Esophagus mucosa (tissue), 1 donor: ENCODE measurements at places on chromosomes 6 and 20. TPM values are rescaled to one million over a fixed set of nuclear protein-coding genes. Genes with fewer than 3 reads are reported as not detected.

TCF21 gene
- 0.72 TPM for total RNA-seq

DLL1 gene
- total RNA-seq = 10.4 TPM

DNA sequence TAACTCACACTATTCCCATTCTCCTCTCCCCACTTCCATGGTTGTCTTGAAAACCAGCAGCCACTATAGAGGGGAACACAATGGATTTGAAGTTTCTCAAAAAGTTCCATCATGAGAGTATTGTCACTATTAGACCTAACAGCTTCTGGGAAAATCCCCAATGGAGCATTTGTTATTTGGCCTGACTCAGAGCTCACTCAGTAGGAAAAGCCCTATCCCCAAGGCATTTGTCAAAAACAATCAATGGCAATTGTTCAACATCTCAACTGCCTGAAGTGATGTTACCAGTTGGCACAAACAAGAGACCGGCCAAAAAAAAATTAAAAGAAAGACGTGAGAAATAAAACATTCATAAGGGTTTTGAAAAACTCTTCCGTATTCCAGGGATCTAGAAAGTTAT lies 98.8 kb downstream of the MYLK4 start:
- ATAC-seq = peak; percentile 41

DNA sequence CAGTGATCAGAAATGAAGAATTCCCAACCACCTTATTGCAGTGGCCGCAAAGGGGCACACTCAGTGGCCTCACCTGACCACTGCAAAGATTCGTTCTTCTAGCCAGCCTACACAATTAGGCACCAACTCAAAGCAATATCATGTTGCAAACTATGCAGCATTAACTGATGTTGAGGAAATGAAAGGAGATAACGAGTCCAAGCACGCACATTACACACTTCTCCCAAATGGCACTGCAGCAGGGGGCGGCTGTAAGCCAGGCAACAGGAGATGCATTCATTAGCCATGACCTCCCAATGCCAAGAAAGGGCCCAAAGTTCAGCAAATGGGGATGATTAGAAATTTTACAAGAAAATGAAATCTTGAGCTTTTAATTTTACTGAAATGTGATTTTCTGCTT lies 39.3 kb downstream of the ATXN1 start:
- ATAC-seq = peak; percentile 45

DNA sequence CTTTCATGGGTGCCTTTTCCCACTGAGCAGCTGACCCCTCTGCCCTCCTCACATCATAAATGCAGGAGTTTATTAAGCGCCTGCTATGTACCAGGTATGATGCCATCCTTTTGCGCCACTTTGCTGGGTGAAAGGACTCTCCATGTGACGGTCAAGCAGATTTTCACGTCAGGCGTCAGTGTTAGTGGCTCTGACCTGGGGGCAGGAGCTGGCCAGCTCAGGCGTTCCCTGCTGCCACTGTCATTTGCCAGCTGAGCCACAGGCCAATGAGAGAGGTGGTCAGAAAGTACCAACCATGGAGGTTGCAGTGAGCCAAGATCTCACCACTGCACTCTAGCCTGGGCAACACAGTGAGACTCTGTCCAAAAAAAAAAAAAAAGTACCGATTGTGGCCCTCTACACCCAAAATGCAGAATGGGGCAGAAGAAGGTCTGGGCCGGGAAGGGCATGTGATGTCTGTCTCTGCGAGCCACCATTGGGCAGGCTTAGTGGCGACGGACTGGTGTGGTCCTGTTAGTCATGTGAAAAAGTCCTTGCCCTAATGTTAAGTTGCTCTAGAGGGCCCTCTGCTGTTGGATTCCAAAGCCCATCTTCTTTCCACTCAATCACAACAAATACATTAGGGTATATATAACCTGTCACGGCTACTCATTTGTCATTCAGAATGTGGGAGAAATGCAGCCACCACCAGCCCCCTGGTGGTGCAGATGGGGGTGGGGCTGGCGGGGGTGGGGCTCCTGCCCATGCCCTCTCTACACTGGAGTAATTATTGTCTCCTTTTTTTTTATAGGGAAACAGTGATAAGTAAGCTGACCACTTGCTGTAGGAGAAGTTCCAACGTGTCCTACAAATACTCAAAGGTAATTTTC lies 18.4 kb upstream of the SLC22A1 start:
- peak; percentile 24 for ATAC-seq

GRCh38 chr6:16503241-16503775 lies 258.0 kb downstream of the ATXN1 start:
- no peak for ATAC-seq

GRCh38 chr6:129029778-129030177 lies 146.8 kb downstream of the LAMA2 start:
- ATAC-seq = no peak
